ENCODE measurements at places on chromosomes 2 and 18. TPM values are rescaled to one million over a fixed set of nuclear protein-coding genes. Genes with fewer than 3 reads are reported as not detected.
A peak's percentile ranks its signal among the peaks of the same experiment; 100 is the strongest.

DNA sequence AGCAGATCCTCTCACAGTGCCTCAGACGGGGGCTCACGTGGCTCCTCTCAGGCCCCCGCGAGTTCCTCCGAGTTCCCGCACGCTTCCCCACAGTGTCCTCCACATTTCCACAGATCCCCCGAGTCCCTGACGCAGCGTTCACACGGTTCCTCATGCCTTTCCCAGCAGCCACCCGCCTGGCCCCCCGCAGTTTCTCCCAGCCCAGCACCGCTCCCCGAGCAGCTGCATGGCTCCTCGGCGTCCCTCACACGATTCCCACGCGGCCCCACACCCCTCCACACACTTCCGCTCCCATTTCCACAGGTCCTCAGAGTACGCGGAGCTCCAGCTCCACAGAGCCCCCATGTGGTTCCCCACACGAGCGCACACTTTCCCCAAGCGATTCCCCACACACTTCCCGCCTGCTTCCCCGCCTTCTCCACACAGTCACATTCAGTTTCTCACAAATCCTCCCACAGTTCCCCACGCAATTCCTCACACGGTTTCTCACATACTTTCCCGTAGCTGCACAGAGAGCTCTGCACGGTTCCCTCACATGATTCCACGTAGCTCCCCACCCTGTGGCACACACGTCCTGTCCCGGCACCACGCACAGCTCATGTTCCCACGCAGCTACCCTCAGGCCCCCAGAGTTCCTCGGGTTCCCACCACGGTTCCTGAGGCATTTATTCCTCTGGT, 39.9 kb downstream of the KIF1A start:
- DNase-seq: no peak

DNA sequence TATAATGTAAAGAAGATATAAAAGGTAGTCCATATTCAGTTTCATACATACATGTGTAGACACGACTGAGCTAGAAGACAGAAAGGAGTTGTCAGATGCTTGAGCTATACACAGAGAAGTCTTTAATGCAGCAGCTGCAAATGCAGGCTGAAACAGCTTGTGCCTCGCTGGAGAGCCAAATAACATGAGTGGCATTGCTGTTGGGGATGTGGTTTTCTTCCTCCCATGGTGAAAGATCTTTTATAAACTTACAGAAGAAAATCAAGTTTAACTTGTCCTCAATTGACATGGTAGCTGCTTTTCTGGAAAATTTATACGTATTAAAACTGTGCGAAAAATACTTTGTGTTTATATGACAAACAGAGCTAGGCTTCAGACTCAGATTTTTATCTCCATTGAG, 16.4 kb upstream of the IL1R1 start:
- DNase-seq: no peak

DNA sequence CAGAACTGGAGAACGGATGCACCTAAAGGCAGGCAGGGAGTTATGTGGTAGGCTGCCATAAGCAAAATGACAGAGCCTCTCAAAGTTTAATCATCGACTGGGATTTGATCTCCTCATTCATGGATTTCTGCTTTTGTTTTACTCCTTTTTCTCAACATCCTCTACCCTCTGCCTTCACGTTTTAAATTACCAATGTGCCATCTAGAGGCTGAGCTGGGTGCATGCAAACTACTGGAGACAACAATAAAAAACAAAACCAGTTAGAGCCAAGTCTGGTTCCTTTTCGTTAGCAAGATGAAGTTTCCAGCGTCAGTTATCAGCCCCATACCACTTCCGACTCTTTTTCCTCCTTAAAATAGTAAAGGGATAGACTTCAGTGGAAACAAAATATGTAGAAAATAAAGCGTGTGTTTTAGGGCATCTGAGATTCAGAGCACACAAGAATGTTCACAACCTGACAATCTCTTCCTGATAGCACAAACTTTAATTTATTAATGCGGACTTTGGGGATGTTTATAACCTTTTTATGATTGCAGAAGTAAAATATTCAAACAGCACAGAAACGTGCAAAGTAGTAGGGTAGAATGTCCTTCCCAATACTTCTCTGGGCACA, 117.0 kb downstream of the LAMA1 start:
- DNase-seq: no peak

DNA sequence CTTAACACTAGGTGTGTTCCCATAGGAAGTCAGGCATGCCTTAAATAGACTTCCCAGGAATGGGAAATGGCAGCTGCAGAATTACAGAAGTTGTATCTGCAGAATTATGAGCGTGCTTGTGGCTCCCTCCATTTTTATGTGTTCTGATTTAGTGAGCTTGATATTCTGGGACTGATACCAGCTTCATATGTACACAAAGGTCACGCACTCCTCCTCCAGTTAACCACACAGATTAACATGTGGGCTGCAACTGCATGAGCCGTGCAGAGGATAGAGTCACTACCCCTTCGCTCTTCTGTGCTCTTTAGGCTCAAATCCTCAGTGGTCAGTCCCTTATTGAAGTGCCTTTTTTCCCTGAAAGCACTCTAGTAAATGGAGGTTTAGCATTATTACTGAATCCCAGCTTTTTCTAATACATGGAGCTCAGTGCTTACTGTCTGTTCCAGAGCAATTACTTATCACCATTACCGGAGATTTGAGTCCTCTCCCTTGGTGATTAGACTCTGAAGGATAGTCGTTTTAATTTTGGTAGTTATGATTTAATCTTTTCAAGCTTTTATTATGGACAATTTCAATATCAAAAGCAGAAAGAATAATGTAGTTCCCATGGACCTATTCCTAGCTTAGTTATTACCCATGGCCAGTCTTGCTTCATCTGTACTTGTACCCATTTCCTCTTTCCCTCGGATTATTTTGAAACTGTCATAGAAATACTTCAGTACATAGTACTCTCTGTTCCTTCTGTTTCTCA, 238.3 kb downstream of the PRKCE start:
- DNase-seq: no peak

DNA sequence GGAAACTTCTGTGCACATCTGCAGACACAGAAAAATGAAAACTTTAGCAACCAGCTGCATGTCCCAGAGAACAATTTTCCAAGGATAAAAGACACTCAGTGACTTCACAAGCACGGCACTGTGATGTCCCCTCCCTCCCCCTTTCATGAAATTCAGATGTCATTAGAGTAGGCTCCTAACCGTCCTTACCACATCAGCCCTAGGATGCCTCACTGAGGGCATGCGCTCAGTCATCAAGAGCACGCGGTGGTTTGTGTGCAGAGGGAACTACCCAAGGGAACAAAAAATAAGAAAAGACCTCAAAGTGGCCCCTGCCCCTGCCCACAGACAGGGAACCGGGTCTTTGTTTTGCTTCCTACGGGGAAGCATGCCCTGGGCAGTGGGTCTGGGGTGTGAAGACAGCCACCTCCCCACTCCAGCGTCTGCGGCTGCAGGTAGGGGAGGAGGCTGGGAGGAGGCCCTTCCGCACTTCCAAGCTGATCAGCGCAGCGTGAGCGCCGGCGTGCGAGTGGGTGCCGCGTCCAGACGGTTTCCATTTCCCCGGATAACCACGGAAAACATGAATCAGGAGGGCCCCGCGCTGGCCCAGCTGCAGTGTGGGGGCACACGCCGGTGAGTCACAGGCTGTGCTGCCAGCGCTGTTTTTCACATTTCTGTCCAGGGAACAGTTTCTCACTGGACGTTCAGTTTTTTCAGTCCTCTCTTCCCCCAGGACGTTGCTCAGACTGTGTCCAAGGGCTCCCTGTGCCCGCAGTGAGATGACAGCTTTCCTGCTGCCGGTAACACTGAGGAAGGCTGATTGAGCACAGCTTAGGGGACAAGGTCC, 70.6 kb downstream of the COPS8 start:
- DNase-seq: no peak

GRCh38 chr2:95042472-95043271, 17.2 kb downstream of the MAL start:
- no peak for DNase-seq

GRCh38 chr2:42742740-42743658, 20.9 kb downstream of the OXER1 start:
- no peak for DNase-seq

DNA sequence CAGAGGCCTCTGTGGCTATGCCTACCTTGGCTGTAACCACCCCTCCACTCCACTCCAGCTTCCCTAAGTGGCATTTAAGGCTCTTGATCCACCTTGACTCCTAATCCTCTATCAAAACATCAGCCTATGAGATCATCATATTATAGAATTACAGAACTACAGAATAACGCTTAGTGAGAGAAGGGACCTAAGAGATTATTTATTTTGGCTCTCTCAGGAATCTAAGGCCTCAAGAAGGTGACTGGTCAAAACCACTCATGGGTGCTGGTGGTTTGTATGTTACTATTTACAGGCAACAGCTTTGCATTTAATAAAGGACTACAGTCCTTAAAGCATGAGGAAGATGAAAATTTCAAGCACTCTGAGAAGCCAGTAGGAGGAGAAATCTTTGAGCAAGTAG, 118.8 kb downstream of the FSHR start:
- DNase-seq: no peak

- no peak for DNase-seq
These were observed 571.9 kb upstream of the CRIM1 start for GRCh38 chr2:35783723-35784122.

DNA sequence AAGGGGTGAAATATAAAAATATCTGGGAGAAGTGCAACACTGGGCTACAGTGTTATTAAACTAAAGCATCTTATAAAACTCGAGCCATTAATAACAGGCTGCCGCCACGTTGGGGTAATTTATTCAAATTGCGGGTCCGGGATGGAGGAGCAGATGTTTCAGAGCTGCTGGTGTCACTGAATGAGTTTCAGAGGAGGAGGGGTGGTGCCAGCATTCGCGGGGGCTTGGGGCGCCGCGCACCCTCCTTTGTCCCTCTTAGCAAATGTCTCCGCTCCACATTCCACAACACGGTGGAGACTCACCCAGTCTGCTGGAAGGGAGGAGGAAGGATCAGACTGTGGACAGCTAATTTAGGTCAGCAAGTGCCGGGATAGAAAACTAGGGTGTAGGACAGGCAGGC, 260.5 kb downstream of the CELF4 start:
- DNase-seq: no peak

- DNase-seq: no peak
These were observed 65.4 kb upstream of the GLS start for GRCh38 chr2:190815226-190815625.

DNA sequence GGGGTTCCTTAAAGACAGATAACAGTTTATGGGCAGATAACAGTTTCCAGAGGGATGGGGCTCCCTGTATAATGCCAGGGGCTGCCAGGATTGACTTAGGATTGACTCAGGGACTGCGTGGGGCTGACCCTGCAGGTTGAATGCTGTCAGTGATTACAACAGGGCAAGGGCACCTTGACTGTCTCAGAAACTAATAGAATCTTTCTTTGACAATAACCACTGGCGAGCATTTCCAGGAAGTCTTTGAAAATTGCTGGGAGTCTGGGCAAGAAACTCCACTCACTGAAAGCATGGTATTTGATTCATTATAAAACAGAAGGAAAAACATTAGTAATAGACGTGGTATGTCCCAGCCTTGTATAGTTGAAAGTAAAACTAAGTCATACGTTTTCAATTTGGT, 101.0 kb downstream of the GPD2 start:
- no peak for DNase-seq

- DNase-seq: no peak
These were observed 128.2 kb upstream of the DNAJC10 start for GRCh38 chr2:182587831-182588230.

DNA sequence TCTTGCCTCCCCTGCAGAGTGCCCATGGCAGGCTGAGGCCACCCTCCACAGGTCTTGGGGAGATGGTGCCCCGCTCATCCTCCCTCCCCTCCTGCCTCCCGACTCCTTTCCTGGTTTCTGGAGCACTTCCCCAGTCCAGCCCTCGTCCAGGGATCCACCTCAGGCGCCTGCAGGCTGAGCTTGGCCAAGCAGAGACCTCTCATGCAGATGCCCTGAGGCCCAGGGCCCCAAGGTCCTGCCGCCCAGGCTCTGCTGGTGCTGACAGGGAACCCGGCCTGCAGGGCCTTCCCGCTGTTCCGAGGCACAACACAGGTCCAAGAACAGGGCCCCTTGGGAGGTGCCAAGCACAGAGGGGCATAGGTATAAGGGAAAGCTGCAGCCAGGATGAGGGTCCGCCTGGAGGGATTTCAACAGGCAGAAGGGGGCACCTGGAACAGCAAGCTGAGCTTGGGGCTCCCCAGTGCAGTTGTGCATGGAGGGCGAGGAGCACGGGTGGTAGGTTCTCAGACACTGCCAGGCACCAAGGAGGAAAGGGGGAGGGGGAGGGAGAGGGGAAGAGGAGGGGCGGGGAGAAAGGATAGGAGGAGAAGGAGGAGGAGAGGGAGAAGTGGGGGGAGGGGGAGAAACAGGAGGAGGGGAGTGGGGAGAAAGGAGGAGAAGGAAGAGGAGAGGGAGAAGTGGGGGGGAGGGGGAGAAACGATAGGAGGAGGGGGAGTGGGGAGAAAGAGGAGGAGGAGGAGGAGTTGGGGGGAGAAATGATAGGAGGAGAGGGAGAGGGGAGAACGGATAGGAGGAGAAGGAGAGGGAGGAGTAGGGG, 1.2 kb upstream of the ANO7 start:
- DNase-seq: no peak

- DNase-seq: no peak
These were observed 45.9 kb upstream of the ITGA6 start for GRCh38 chr2:172381275-172382027.

DNA sequence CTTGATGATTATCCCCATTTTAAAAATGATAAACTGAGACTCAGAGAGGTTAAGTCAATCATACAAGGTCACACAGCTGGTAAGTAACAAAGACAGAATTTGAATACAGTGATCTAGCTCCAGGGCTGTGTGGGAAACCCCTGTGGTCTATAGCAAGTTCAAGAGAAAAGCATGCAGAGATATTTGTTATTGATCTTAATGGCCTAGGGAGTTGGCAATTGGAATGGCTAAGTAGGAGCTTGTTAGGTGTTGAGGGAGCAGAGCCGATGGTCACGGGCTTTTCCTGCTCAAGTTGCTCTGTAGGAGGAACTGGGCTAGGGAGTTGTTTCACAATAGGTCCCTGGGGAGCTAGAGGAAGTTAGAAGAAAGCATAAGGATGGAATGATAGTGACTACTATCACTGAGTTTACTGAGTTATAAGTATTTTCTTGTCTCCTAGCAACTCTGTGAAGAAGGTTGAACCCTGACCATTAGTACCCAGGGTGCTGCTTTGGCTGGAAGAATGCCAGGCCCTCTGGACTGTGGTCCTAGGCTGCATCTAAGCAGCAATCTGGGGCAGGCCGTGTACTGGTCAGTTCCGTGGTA, 30.0 kb downstream of the RNF125 start:
- DNase-seq: peak; percentile 36

GRCh38 chr2:232875256-232876121, 5.4 kb downstream of the SNORC start:
- no peak for DNase-seq

DNA sequence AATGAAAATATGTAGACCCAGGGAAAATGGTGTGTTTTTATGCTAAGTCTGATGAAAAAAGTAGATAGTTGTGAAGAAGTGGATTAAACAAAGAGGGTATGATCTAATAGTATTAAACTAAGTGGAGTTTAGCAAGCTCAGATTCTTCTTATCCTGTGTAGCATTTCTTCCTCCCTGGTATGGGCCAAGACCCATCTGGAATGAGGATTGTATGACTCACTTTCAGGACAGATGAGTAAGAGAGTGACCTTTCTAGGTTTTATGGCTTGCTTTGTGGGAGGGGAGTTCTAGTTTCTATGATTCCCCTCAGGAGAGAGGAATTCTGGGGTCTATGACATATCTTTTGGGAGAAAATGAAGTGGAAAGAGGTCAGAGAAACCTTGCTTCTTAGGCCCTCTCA, 550.1 kb downstream of the SPAG16 start:
- DNase-seq: no peak

GRCh38 chr2:218275371-218276072, 5.2 kb downstream of the PNKD start:
- DNase-seq: no peak

Gene INHA
- 0.37 TPM for polyA plus RNA-seq

Gene ZNF521
- 43.7 TPM for polyA plus RNA-seq

Gene RIT2
- polyA plus RNA-seq: not detected

Gene CPS1
- polyA plus RNA-seq: 0.99 TPM

Gene ATP8B1
- 3.5 TPM for polyA plus RNA-seq

Gene GAD1
- polyA plus RNA-seq: 0.83 TPM

Data from forelimb muscle (tissue), 1 donor.